ENCODE measurements at places on chromosomes 6 and 20.

DNA sequence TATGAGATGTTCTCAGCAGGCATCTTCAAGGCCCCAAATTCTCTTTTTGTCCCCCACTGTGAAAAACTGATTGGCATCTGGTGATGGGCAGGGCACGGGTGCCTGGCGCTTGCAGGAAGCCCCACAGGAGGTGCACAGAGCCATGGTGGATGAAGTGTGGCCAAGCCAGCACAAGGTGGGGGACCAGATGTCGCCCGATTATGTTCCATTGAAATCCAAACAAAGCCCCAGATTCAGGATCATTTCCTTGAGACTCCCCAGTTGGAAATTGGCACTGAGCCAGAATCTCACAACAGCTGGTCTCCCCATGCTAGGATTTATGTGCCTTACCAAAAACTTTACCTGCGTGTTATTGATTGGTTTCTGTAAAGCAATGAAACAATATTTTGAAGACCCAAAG lies 186.1 kb downstream of the ADAT2 start:
- DNase-seq, result no peak

- peak; percentile 93 for DNase-seq
Measured at GRCh38 chr20:11890331-11891076, 27.2 kb upstream of the BTBD3 start.

DNA sequence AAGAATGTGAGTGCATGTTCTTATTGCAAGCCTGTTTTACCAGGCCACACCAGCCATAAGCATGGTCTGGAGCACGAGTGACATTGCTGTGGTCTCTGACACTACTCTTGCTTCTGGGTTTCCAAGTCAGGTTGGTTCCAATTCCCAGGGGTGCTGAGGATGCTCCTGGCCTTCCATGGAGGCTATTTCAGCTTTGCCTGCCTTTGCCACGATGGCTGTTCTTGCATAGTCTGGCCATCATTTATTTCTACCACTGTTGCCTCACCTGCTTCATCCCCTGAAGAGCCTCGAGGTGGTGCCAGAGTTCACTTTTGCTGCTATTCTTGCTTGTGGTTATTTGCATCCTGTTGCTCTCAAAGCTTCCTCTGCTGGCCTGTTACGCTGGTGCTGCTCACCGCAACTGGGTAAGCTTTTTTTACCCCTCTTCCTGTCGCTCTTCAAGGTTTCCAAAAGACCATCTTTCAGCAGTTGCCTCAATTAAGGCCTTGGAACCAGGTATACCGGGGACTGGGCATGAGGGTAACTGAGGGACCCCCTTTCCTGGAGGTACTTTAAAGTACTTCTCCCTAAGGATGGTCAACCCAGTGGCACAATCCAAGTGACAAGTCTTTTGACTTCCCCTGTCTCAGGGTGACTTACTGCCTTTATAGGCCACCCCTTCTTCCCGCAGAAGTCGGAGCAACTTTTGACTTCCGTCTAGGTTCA lies 64.5 kb downstream of the AKAP7 start:
- DNase-seq, result no peak

- no peak for DNase-seq
Measured at GRCh38 chr20:43778375-43778774, 51.6 kb upstream of the GTSF1L start.

DNA sequence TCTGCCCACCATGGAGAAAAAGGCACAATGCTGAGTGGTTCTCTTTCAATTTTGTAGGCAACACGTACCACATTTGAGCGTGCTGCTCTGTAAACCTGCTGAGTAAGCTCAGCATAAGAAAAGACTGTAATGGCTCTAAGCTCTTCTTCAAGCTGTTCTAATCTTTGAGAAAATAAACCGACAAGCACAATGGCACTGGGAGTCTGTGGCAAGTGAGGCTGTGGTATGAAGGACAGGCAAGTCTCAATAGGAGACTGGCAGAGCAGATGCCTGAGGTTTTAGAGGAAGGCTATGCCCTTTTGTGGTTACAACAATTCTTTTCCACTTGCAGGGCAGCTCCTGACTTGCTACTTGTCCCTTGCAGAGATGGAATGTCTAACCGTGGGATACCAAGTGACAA lies 136.7 kb upstream of the EXOC2 start:
- no peak for DNase-seq

GRCh38 chr6:162099685-162100084 lies 627.9 kb downstream of the PRKN start:
- DNase-seq, result no peak

GRCh38 chr20:49112596-49113274 lies 66.6 kb downstream of the CSE1L start:
- no peak for DNase-seq

GRCh38 chr6:47106721-47107197 lies 64.6 kb upstream of the ADGRF1 start:
- DNase-seq, result no peak
